ENCODE measurements at places on chromosomes 11 and 22.
A peak's percentile ranks its signal among the peaks of the same experiment; 100 is the strongest.

DNA sequence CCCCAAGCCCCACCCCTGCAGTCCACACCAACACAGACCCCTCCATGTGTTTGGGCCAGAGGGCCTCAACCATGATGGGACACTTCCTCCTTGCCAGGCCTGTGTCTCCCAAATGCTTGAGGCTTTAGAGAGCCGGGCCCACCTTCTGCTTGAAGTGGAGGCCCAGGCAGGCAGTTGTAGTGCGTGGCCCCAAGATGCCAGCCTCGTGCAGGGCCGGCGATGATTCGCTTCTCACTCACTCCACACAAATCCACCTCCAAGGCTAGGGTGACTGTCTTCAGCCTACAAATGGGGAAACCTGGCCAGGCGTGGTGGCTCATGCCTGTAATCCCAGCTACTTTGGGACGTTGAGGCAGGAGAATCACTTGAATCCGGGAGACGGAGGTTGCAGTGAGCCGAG lies 5.7 kb downstream of the PRR5 start:
- DNase-seq = no peak

DNA sequence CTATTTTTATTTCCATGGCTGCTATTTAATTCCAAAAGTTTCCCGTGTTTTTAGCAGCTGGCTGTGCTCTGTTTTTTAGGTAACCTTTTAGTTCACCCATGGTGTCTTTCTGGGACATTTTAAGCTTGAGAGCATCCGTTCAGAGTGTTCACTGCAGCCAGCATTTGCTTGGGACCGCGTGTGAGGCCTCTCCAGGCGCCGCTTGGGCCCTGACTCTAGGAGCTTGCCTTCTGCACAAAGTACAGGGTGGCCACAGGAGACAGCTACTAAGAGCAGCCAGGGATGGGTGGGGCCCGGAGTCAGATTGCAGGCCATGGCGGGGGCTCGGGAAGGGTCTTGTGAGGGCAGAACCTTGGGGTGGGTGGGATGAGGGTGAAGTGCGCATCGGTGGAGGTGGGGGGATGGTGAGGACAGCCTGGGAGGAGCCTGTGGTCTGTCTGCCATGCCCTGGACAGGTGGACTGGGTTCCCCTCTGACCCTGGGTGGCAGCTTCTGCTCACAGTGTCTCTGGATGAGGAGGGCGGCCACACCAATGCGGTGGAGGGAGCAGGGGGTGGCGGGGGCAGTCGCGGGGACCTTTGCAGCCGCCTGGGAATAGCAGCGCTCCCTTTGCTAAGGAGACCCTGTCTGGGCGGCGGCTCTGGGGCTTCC lies 288.1 kb downstream of the TBC1D22A start:
- no peak for DNase-seq

- peak; percentile 31 for DNase-seq
These were observed 258.3 kb downstream of the ETS1 start for GRCh38 chr11:128328955-128329551.

- DNase-seq = no peak
These were observed 3.3 kb downstream of the PCF11 start for GRCh38 chr11:83159902-83160865.

GRCh38 chr11:2677127-2677526 lies 22.7 kb downstream of the KCNQ1OT1 start:
- no peak for DNase-seq

DNA sequence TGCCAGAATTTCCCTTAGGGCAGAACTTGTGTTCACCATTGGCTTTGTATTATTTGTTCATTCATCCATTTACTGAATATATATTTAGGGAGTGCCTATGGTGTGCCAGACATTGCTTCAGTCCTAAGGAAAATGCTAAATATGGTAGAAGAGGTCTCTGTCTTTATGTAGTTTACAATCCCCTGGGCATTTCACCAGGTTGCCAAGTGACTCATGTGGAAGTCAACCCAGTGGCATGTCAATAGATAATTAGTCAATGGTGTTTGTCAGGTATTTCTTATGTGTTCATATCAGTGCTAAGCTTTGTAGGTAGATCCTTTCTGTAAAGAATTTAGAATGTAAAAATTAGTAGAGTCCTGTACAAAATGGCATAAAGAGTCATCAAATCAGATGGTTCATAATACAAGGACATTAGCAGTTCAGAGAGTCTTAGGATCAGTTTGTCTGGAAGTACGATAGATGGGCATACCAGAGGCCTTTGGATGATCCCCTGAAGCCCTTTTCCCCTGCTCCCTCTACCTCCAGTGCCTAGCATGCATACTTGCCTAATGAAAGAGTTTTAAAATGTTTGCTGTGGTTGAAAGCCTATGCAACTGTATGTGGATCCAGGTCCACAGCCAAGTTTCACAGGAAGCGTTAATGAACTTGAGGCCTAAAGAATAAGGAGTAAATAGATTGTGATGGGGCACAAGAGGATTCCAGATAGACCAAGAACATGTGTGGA lies 58.5 kb upstream of the SESN3 start:
- no peak for DNase-seq

GRCh38 chr11:26805001-26805400 lies 83.1 kb upstream of the SLC5A12 start:
- no peak for DNase-seq

DNA sequence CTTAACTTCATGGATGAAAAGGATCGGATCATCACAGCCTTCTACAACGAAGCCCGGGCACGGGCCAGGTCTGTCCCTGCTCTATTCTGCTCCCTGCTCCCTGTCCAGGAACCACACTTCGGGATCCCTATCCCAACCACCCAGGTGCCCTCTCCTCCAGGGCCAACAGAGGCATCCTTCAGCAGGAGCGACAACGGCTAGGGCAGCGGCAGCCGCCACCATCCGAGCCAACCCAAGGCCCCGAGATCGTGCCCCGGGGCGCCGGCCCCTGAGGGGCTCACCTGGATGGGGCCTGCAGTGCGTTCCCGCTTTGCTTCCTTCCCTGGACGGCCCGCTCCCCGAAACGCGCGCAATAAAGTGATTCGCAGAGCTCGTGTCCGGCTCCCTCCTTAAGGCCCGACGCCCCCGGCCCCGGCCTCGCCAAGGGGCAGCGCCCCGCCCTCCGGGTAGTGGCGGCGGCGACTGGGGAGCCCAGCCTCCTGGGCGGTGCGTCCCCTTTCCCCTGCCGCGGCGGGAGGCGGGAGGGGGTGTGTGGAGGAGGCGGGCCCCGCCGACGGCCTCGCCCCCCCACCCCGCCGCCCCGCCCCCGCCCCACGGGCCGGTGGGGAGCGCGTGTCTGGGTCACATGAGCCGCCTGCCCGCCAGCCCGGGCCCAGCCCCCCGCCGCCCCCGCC lies at the start of gene VEGFB:
TSS of gene VEGFB (plus strand) at position 672 of the 674 bp plus-strand sequence. CDS start 250 bp downstream, outside the sequence.
- DNase-seq = peak; percentile 49

DNA sequence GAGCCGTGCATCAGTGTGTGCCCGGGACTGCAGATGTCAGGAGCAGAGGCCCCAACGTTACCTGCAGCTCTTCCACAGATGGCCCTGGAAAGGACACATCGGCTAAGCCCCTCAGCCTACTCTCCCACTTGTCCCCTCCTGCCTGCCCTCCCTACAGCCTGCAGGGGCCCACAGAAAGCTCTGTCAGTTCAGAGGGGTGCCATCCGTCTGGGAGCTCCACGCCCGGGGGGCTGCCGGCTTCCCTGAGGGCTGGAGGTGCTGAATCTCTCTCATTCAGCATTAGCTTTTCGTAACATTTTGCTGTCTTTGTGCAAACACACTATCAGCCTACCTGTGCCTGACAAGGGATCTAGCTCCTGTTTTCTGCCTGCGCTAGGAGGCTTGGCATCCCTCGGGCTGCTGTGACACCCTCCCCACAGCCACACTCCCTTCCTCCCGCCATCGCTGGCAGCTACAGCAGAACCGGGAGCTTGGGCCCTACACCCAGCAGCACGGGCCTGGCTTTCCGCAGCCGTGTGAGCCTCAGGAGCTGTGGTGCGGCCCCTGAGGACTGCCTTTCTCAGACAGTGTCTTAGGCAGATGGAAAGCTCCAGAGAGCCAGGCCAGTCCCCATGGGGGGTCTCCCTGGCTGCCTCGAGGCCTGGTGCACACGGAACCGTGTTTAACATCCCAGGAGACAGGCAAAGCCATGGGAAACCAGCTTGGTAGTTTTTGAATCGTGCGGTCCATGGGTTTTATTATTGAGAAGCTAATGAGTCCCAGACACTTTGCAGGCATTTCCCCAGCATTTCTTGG lies 198.3 kb upstream of the B3GAT1 start:
- no peak for DNase-seq
